A549 treated with RU486 at 1 μM for 4 hours (cell line): ENCODE measurements at places on chromosomes 1 and 21. TPM values are rescaled to one million over a fixed set of nuclear protein-coding genes. Genes with fewer than 3 reads are reported as not detected.

WNT3A gene
- 0.03 TPM in 1 of 5 replicates, not detected in the others for total RNA-seq

PLA2G2D gene
- total RNA-seq, result not detected in 5 replicates

GJA9 gene
- not detected in 5 replicates for total RNA-seq

BARHL2 gene
- total RNA-seq, result not detected in 5 replicates

HTR1D gene
- total RNA-seq, result 10.8 to 12.6 TPM (median 11.8 TPM) in 5 replicates

FAM72D gene
- total RNA-seq, result 3.3 to 7.6 TPM (median 6.2 TPM) in 5 replicates

MIXL1 gene
- 0.05 to 0.13 TPM in 2 of 5 replicates, not detected in the others for total RNA-seq
